Lower lobe of right lung (tissue), 2 donors: ENCODE measurements at places on chromosomes 7 and 10. TPM values are rescaled to one million over a fixed set of nuclear protein-coding genes. Genes with fewer than 3 reads are reported as not detected.

GRCh38 chr10:25666276-25666675 lies 267.8 kb upstream of the MYO3A start:
- no peaks in the 10 kb centered on the region for H3K27me3 ChIP-seq
- no peak for DNase-seq
- H3K36me3 ChIP-seq, result no peaks in the 10 kb centered on the region
- H3K4me3 ChIP-seq, result no peak overlapping the region

- peaks cover 9% of the 10 kb centered on the region for H3K27me3 ChIP-seq
- no peak overlapping the region for H3K27ac ChIP-seq
- H3K4me1 ChIP-seq, result no peaks in the 10 kb centered on the region
- no peaks in the 10 kb centered on the region for H3K36me3 ChIP-seq
These were observed 165.2 kb upstream of the PODXL start for GRCh38 chr7:131721660-131722059.

DNA sequence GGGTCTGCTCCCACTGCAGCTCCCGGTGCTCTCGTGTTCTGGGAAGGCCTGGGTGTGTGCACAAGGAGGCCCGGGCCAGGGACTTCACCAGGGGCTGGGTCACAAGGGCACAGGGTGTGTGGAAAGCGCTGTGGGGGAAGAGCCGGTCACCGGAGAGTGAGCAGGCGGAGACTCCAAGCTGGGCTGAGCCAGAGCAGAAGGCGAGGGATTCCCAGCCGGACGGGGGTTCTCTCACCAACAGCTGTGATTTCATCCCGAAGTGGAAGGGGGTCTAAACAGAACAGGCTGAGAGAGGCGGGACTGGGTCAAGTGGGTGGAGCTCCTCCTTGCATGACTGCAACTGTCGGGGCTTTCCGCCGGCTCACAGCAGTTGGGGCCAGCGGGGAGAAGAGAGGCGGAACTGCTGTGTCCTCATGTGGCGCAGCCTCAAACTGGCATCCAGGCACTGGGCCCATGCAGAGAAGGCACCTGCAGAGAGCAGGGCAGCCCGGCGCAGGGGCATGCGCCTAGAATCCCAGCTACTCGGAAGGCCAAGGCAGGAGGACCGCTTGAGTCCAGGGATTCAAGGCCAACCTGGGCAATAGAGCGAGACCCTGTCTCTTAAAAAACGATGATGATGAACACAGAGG lies 7.6 kb upstream of the ORAI2 start:
- no peaks in the 10 kb centered on the region for H3K27me3 ChIP-seq
- peak overlapping the region; percentile 87 for H3K27ac ChIP-seq
- peaks cover 15% of the 10 kb centered on the region for H3K4me1 ChIP-seq
- H3K4me3 ChIP-seq, result peak overlapping the region; percentile 21

DNA sequence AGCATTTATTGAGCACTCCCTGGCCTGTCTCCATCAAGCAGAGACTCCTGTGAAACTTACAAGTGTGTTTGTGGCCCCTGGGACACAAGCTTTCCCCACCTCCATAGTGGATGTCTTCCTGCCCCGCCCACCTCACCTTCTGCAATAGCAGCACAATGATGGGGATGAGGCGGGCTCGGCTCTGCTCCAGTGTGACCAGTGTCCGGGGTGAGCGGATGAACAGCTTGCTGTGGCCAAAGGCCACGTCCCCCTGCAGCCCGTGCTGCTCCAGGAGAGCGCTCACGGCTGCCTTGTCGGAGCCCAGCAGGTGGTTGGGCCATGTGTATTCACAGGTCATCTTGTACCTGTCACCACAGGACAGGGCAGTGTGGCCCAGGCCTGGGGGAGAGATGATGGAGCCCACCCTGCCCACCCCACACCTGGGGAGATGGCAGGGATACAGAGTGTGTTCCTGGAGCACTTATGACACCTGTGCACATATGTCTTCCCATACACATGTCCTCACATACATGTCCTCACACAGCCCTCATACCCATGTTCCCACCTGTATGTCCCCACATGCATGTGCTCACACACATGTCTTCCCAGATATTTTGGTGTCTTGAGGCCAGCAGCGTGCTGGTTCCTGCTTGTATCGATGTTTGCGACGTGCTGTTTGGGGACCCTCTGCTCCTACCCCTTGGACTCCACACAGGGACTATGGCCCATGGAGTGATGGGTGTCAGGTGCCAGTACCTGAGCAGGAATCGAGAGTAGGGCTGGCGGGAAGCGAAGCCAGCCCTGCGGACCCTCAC lies 12.7 kb downstream of the MYO1G start:
- no peak overlapping the region for H3K27ac ChIP-seq
- peaks cover 13% of the 10 kb centered on the region for H3K4me1 ChIP-seq
- DNase-seq, result no peak
- no peak overlapping the region for H3K4me3 ChIP-seq

DNA sequence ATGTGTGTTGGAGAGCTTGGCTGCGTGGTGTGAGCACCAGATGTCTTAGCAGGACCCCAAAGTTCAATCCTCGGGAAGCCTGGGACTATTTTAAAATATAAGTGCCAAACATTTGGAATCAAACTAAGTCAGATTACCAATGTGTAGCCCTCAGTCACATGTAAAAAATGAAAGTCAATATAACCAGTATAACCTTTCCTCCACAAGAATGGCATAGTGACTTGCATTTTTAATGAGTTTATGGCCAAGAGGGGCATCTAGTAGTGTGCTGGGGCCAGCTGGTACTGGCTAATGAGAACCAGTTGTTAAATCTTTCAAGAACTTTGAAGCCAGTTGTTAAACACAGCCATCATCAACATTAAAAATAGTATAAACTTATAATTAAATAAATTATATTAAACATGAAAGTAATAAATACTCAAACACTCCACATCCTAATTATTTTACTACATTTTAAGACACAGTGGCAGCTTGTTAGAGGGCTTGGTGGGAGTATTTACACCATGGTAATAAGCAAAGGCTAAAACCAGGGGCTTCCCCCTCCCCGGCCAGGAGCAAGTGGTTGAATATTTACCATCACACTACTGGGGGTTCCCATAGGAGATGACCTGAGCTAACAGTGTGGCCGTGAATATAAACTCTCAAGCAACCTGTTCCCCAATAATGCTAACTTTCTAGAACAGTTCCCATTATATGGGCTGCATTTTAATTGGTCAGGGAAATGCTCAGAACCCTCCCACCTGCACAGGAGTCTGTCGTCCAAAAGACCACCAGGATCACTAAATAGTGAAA lies 7.9 kb upstream of the FAM170B start:
- no peaks in the 10 kb centered on the region for H3K27me3 ChIP-seq
- peaks cover 11% of the 10 kb centered on the region for H3K4me1 ChIP-seq
- no peak overlapping the region for H3K4me3 ChIP-seq
- DNase-seq, result no peak
- no peaks in the 10 kb centered on the region for H3K36me3 ChIP-seq
- H3K27ac ChIP-seq, result no peak overlapping the region

DNA sequence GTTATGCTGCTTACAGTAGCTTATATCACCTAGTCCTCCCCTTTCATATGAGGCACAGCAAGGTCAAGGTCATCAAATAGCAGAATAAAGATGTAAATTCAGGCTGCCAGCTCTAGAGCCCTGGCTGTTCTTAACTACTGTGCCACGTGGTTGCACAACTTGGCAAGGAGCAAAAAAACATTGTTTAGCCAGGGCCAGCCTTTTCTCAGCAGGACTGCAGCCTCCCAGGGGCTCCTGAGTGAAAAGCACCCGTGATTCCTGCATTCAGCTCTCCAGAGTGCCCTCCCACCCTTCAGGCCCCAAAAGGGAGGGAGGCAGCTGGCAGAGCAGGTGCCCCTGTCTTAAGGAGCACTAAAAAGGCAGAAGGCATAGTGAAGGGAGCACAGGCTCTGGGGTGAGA lies 31.8 kb upstream of the TM9SF3 start:
- H3K4me3 ChIP-seq, result no peak overlapping the region
- no peaks in the 10 kb centered on the region for H3K27me3 ChIP-seq
- H3K36me3 ChIP-seq, result peaks cover 16% of the 10 kb centered on the region

GRCh38 chr7:77549106-77549870 lies 12.2 kb downstream of the PTPN12 start:
- H3K36me3 ChIP-seq, result no peaks in the 10 kb centered on the region
- H3K27me3 ChIP-seq, result no peaks in the 10 kb centered on the region
- DNase-seq, result no peak
- peaks cover 69% of the 10 kb centered on the region for H3K4me1 ChIP-seq
- peak overlapping the region; percentile 20 for H3K27ac ChIP-seq

GRCh38 chr10:97307441-97307840 lies 11.6 kb upstream of the FRAT1 start:
- no peaks in the 10 kb centered on the region for H3K36me3 ChIP-seq
- H3K27ac ChIP-seq, result no peak overlapping the region
- no peaks in the 10 kb centered on the region for H3K4me1 ChIP-seq
- no peak for DNase-seq

DNA sequence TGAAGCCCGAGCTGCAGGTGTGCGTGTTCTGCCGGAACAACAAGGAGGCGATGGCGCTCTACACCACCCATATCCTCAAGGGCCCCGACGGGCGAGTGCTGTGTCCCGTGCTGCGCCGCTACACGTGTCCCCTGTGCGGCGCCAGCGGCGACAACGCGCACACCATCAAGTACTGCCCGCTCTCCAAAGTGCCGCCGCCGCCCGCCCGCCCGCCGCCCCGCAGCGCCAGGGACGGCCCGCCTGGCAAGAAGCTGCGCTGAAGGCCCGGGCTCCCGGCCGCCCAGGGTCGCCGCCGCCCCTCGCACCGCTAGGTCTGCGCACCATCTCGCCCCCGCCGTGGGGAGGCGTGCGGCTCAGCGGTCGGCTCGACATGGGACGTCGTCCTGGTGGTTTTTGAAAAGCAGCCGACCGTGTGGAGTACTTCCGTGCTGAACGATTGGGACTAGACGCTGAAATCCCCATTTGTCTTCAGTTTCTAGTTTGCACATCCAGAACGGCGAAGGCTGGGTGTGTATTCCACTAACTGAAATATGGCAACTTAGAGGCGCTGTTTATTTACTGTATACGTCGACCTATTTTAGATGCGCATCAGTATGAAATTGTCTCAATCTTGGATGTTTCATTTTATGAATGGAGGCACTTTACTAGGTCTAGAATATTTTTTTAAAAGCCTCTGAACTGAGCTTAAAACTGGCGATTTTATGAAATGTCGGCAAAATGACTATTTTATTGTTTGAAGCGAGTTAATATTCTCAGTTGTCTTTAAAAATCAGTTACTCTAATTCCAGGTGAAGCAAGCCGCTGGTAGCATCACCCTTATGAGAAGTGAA lies 1.1 kb downstream of the NANOS1 start:
- DNase-seq, result peak; percentile 66
- H3K36me3 ChIP-seq, result peaks cover 34% of the 10 kb centered on the region
- H3K27me3 ChIP-seq, result no peaks in the 10 kb centered on the region
- peaks cover 19% of the 10 kb centered on the region for H3K4me1 ChIP-seq
- H3K27ac ChIP-seq, result no peak overlapping the region

GRCh38 chr10:26982058-26982457 lies 118.2 kb downstream of the ANKRD26 start:
- no peaks in the 10 kb centered on the region for H3K36me3 ChIP-seq
- DNase-seq, result no peak
- H3K27ac ChIP-seq, result no peak overlapping the region
- H3K4me3 ChIP-seq, result no peak overlapping the region
- H3K4me1 ChIP-seq, result no peaks in the 10 kb centered on the region

- peaks cover 92% of the 10 kb centered on the region for H3K36me3 ChIP-seq
- no peak for DNase-seq
- no peak overlapping the region for H3K27ac ChIP-seq
- no peaks in the 10 kb centered on the region for H3K27me3 ChIP-seq
These were observed 10.8 kb downstream of the TMEM120A start for GRCh38 chr7:75983471-75984129.

GRCh38 chr7:41222746-41223145 lies 480.1 kb downstream of the INHBA start:
- H3K4me3 ChIP-seq, result no peak overlapping the region
- H3K36me3 ChIP-seq, result no peaks in the 10 kb centered on the region
- H3K27me3 ChIP-seq, result no peaks in the 10 kb centered on the region
- H3K27ac ChIP-seq, result no peak overlapping the region

DNA sequence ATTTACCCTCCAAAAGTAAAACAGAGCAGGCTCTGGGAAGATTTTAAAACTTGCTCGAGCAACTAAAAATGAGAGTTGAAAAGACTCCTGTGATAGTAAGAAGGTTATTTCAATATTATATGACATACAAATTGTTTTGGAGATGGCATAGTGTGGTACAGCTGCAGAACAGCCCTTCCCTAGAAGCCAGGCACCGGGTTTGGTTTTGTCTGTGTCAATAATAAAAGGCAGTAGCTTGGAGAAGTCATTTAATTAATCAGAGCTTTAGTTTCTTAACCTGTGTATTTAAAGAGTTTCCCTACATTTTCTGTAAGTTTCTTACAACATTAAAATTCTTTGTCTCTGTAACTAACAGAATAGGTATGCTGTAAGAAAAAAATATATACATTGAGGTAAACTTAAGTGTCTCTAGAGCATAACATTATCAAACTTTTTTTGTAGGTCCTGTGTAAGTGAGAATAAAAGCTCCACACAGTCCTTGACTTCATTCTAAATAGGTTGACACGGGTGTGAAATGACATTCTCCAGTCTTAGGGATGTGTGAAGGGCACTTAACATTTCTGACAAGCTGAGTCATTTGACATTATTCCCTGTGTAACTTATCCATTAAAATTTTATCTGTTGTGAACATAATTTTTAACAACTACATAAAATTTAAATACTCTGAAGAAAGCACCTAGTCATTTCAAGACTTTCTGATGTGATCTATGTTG lies 425.0 kb upstream of the ETV1 start:
- no peak overlapping the region for H3K27ac ChIP-seq
- DNase-seq, result no peak
- no peaks in the 10 kb centered on the region for H3K36me3 ChIP-seq
- H3K4me3 ChIP-seq, result no peak overlapping the region
- H3K4me1 ChIP-seq, result no peaks in the 10 kb centered on the region
- no peaks in the 10 kb centered on the region for H3K27me3 ChIP-seq

DNA sequence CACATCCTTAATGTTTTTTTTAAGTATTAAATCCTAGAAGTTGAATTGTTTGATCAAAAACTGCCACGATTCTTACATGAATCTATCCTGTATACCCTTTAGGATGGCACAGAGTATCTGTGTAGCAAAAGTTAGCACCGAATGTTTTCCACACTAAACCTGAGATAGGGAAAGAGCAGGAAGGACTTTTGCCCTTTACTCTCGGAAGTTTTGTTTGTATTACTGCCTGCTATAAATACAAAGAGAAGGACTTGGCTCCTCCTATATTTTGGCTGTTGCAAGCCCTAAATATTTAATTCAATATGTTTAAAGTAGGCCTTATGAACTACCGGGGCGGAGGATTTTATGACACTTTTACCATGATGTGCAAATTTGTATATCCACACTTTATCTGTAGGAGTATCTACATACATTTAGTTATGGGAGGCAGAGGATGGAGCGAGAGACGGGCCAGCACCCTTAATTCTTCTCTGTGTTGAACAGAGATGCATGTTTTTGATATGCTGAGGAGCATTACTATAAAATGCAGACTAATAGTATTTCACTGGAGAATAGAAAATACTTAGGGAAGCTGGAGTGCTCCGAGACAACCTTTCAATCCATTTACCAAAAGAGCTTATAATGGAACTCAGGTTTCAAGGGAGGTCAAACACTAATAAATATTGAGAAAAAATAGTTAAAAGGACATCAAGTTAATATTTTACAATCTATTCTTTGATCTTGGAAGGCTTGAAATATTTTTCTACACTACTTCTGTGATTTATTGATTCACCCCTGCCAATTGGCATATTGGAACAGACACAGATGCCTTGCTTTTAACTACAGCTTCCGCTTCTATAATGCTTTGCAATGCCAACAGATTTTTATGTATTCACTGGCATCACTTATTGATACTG lies 97.4 kb downstream of the CHN2 start:
- no peaks in the 10 kb centered on the region for H3K4me1 ChIP-seq
- H3K4me3 ChIP-seq, result no peak overlapping the region
- no peaks in the 10 kb centered on the region for H3K36me3 ChIP-seq
- no peaks in the 10 kb centered on the region for H3K27me3 ChIP-seq
- DNase-seq, result no peak
- H3K27ac ChIP-seq, result no peak overlapping the region

Gene TRIL
- total RNA-seq, result 6.4 TPM

Gene MMRN2
- 53.1 TPM for total RNA-seq

Gene CTAGE4
- total RNA-seq, result 8.5 TPM

Gene SPDYE1
- not detected for total RNA-seq
